ENCODE measurements at places on chromosomes 7 and 10.

GRCh38 chr7:77185866-77186265, 13.8 kb downstream of the FGL2 start:
- no peak for DNase-seq

DNA sequence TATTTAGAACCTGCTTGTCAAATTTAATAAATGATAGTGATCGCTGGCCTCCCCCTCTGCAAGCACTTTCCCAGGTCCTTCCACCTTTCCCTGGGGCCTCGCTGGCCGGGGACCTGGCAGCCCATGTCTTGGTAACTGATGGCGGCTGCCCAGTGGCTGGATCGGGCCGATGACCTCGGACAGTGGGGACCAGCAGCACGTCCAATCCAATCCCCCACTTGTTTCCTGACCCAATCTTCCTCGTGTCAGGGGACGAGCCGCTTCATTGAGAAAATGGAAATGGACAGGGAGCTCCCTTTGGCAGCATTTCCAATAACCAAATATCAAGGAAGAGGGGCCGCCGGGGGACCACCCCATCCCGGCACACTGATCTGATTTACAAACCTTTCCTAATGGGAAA, 17.2 kb downstream of the EBF3 start:
- no peak for DNase-seq

DNA sequence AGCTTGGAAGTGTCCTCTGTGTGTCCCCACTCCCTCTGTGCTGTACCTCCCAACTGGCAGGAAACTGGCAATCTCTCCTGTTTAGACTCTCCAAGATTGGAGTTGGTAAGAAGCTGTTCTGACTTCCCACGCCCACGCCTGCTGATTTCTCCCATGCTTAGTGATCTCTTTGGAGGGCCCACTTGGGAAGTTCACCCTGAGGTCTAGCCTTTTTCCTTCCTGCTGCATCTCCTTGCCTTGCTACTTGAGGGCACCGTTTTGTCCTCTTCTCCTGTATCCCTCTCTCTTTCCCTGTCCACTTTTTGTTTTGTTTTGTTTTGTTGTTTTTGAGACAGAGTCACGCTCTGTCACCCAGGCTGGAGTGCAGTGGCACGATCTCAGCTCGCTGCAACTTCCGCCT, 35.4 kb downstream of the ZAN start:
- DNase-seq: no peak

- no peak for DNase-seq
These were observed 83.8 kb upstream of the AKR1E2 start for GRCh38 chr10:4742217-4742616.

DNA sequence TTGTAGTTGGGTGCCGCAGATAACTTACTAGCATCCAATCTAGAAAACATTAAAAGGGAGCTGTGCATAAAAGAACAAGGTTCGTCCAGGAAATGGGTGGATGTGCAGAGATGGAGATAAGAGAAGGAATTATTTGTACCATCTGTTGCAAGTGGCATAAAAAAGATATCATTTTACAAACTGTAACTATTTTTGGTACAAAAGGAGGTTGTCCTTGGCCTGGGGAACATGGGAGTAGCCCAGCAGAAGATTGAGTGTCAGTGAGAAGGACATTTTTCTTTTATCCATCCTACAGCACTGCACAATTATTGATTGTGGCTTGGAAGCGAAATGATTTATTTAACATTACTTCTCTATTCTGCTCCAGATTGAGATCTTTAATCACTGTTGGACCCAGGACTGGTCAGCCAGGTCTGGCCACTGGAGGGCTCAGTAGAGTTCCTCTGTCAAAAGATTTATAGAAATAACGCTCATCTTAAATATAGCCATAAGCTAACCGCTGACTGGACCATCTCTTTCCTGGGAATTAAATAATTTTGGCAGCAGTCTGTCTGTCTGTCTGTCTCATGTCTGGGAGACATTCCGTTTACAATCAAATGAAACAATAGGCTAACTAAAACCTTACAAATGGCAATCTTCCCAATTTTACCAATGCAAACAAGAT, 254.1 kb downstream of the KIAA1217 start:
- no peak for DNase-seq

DNA sequence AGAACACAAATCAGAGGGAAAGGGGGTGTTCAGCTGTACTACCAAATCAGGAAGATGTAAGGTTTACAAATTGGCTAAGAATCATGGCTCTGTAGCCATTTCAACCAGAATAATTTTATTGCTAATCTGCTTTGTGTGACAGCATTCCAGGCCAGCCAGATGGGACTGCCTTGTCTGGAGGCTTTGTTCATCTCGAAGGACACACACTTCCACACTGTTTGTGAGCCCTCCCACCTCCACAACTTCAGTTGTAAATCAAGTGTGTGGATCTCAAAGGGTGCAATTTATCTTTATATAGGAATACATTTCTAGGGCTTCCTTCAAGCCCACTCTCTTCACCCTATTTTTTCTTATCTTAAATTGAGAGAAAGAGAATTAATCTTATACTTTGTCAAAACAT, 6.9 kb upstream of the OIT3 start:
- no peak for DNase-seq

GRCh38 chr10:13505052-13505680, 23.6 kb downstream of the BEND7 start:
- DNase-seq: no peak

DNA sequence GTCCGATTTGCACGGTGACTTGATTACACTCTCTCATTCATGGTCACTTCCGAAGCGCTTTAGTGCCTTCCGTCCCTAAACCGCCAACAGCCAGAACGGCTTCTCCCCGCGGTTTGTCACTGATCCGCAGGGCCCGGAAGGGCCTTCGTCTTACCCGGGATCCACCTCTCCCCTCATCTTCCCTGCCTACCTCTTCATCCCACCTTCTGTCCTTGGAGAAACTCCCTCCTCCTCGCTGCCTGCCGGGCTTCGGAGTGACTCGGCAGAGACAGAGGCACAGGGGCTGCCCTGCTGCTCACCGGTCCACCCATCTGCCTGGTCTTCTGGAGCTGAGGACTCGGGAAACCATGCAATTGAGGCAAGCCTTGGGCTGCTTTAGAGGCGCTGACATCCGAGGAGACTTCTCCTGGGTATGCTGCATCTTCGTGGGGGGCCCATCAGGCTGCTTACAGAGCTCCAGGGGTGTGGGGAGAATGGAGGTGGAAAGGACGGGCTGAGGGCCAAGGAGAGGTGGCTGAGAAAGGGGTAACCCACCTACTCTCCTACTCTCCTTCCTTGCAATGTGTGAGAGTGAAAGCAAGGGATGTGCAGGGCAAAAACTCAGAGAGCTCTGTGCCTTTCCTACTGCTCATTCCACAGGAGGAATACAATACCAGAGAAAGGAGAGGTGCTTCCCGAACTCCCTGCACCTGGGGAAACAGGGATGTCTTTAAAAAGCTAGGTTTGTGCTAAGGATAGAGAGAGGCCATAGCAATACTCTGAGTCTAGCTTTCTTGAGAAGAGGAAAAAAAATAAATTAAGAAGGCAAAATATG, 1.0 kb upstream of the HOXA11 start:
- peak; percentile 53 for DNase-seq
